Activated naive CD8-positive, alpha-beta T cell treated with anti-CD3 and anti-CD28 coated beads, Interleukin-2, amount 10 ng/mL, durations not matched to agents 7 days and 5 days (primary cell): ENCODE measurements at places on chromosomes 1 and 21. TPM values are rescaled to one million over a fixed set of nuclear protein-coding genes. Genes with fewer than 3 reads are reported as not detected.
A peak's percentile ranks its signal among the peaks of the same experiment; 100 is the strongest.

The KRTAP15-1 gene
- total RNA-seq, result not detected

The LEMD1 gene
- 0.97 TPM for total RNA-seq

The SPATA1 gene
- total RNA-seq, result 3.3 TPM

The AK2 gene
- 201 TPM for total RNA-seq

The SPRR3 gene
- total RNA-seq, result not detected

DNA sequence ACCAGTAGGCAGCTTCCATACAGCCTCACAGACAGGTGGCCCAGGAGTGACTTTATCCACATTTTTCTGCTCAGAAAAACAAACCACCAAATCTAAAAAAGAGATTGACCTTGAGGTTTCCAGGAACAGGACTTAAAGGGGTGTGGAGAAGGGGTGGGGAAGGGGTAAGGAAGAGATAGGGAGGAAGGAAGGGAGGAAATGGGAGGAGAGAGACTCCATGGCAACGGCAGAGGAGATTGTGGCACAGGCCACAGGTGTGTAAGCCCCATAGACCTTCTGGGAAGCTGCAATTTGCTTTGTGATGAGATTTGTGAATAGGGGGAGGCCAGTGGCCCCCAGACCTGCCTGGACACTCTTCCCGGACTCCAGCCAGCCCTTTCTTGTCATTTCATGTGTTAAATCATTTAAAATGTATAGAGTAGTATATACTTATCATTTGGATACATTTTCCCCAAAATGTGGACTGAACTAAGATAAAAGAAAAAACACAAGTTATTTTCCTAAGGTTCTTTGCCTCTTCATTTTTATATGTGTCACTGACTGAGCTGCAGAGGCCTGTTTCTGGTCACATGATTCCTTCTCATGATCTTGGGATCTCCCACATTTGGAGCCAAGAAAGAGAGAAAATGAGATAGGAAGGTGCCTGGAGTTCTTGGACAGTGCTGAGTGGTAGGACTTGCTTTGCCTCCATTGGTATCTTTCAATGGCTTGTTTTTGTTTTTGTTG lies 55.5 kb downstream of the CLIC6 start:
- peaks cover 22% of the 10 kb centered on the region for H3K27me3 ChIP-seq
- H3K36me3 ChIP-seq, result no peaks in the 10 kb centered on the region
- H3K4me1 ChIP-seq, result peaks cover 13% of the 10 kb centered on the region

DNA sequence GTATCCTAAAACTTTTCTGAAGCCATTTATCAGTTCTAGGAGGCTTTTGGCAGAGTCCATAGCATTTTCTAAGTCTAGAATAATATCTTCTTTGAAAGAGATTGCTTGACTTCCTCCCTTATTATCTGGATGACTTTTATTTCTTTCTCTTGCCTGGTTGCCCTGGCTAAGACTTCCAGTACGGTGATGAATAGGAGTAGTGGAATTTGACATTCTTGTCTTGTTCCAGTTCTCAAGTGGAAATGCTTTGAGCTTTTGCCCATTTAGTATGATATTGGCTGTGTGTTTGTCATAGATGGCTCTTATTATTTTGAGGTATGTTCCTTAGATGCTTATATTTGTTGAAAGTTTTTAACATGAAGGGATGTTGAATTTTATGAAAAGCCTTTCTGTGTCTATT lies 1647.9 kb downstream of the PLA2G4A start:
- H3K4me3 ChIP-seq, result no peak overlapping the region
- H3K36me3 ChIP-seq, result no peaks in the 10 kb centered on the region
- no peaks in the 10 kb centered on the region for H3K27me3 ChIP-seq
- DNase-seq, result no peak
- no peak overlapping the region for H3K27ac ChIP-seq
- no peaks in the 10 kb centered on the region for H3K4me1 ChIP-seq

DNA sequence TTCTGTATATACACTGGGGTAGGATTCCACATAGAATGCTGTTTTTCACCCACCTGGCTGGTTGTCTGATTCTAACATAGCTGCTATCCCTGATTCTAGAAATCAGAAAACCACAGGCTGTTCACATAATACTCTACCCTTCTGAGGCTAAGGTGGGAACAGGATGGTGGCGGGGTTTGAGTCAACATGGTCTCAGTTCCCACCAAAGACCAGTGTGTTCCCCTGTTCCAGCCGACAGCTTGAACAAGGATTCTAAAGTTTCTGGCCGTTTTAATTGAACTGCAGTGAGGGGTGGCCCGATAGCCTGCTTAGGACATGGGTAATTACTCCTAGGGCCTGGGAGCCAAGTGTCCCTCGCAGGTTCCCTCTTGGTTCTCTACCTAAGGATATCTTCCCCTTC lies 38.4 kb downstream of the PEX14 start:
- H3K27ac ChIP-seq, result peak overlapping the region; percentile 71
- no peaks in the 10 kb centered on the region for H3K27me3 ChIP-seq
- peaks cover 58% of the 10 kb centered on the region for H3K4me1 ChIP-seq
- DNase-seq, result no peak
- peak overlapping the region; percentile 50 for H3K4me3 ChIP-seq

GRCh38 chr1:186078245-186078644 lies 296.8 kb downstream of the TPR start:
- H3K27ac ChIP-seq, result no peak overlapping the region
- DNase-seq, result no peak
- H3K36me3 ChIP-seq, result no peaks in the 10 kb centered on the region
- no peak overlapping the region for H3K4me3 ChIP-seq
- H3K27me3 ChIP-seq, result no peaks in the 10 kb centered on the region

DNA sequence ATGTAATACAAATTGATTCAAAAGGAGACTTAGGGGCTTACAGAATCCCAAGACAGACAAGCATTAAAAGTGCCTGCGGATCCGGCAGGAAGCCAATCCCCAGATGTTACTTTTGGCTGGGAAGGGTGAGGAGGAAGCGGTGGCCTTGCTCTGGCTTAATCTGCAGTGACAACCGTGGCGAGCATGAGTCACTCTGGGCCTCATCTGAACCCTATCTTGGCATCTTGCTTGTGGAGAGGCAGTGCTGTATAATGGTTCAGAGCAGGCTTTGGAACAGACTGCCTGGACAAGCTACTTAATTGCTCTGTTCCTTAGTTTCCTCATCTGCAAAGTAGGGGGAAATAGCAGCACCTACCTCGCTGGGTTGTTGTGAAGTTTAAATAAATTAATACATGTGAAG lies 74.1 kb downstream of the XCL2 start:
- H3K4me3 ChIP-seq, result no peak overlapping the region
- H3K36me3 ChIP-seq, result peaks cover 32% of the 10 kb centered on the region
- no peak for DNase-seq

DNA sequence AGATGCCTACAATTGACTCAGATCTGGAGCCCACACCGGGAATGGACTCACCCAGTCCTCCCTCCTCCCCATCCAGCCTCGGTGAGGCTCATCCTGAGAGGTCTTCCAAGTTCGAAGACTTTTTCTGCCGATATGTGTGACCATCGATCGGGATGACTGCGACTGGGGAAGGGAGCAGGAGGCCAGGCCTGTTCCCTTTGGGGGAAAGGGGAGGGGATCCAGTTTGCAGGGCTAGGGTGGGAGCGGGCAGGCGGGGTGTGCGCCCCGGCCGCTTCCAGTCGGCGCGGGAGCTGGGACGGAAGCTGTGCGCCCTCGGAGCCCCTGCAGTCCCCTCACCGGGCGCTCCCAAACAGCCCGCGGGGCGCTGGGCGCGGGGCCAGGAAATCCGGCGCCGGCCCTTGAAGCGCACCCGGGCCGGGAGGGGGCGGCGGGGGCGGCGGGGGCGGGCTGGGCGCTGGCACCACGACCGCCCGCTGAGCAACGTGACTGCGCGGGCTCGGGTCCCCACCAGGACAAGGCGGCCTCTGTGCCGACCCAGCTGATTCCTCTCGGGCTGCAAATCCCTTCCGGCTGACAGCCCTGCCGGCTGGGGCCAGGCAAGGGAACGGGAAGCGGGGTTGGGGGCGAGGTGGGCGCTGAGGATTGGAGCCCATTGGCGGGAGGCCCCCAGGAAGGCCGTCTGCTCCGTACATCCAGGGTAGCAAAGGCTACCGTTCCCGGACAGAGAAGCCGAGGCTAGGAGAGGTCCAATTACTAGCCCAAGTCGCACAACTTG lies 103.9 kb downstream of the EBNA1BP2 start:
- H3K27ac ChIP-seq, result no peak overlapping the region
- peaks cover 2% of the 10 kb centered on the region for H3K27me3 ChIP-seq
- DNase-seq, result peak; percentile 64
- H3K36me3 ChIP-seq, result no peaks in the 10 kb centered on the region
- peak overlapping the region; percentile 63 for H3K4me3 ChIP-seq

- peak overlapping the region; percentile 89 for H3K27ac ChIP-seq
- H3K27me3 ChIP-seq, result no peaks in the 10 kb centered on the region
- peaks cover 65% of the 10 kb centered on the region for H3K36me3 ChIP-seq
- DNase-seq, result no peak
- H3K4me1 ChIP-seq, result peaks cover 63% of the 10 kb centered on the region
Observed at GRCh38 chr1:151984313-151984956, 9.2 kb downstream of the S100A10 start.

- no peak overlapping the region for H3K27ac ChIP-seq
- no peaks in the 10 kb centered on the region for H3K4me1 ChIP-seq
- DNase-seq, result no peak
- no peaks in the 10 kb centered on the region for H3K27me3 ChIP-seq
- H3K4me3 ChIP-seq, result no peak overlapping the region
Observed at GRCh38 chr1:106879538-106879937, 176.9 kb upstream of the PRMT6 start.

DNA sequence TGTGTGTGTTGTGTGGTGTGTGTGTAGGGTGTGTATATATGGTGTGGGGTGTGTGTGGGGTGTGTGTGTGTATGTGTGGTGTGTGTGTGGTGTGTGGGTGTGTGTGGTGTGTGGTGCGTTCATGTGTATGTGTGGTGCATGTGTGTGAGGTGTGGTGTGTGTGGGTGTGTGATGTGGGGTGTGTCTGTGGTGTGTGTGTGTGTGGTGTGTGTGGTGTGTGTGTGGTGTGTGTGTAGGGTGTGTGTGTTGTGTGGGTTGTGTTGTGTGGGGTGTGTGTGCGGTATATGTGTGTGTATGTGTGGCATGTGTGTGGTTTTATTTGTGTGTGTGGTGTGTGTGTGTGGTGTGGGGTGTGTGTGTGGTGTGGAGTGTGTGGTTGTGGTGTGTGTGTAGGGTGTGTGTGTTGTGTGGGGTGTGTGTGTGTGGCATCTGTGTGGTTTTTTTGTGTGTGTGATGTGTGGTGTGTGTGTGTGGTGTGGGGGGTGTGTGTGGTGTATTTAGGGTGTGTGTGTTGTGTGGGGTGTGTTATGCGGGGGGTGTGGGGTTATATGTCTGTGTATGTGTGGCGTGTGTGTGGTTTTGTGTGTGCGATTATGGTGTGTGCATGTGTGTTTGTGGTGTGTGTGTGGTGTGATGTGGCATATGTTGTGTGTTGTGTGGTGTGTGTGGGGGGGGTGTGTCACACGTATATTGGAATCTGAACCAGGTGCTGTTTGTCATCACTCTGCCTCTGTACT lies 17.1 kb upstream of the ZBTB21 start:
- DNase-seq, result no peak
- no peak overlapping the region for H3K27ac ChIP-seq
- H3K4me1 ChIP-seq, result no peaks in the 10 kb centered on the region

DNA sequence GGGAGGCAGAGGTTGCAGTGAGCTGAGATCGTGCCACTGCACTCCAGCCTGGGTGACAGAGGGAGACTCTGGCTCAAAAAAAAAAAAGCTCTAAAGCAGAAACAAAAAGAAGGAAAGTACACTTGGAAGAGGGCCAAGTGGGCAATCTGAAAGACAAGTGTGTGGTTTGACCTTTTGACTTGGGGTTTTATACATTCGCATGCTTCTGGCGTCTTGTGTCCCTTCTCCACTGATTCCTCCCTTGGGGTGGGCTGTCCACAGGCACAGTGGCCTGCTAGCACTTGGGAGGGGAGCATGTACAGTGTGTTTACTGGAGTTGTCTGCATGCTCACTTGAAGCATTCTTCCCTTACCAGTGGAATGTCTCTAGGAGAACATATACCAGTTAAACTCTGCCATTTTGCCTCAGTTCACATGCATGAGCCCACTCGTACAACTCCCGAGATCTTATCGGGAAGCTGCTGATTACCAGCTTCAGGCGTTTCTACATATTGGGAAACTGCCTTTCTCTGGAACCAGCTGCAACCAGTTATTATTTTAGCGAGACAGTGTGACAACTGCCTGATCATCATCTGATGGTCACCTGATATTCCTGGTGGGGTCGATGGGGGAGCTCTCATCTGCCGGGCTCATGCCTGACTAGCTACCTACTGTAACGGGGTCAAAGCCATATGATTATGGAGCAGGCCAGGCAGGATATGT lies 113.5 kb upstream of the ZNF678 start:
- no peak for DNase-seq
- H3K27ac ChIP-seq, result no peak overlapping the region
- no peak overlapping the region for H3K4me3 ChIP-seq
- peaks cover 10% of the 10 kb centered on the region for H3K27me3 ChIP-seq
- H3K4me1 ChIP-seq, result peaks cover 2% of the 10 kb centered on the region

- H3K4me1 ChIP-seq, result no peaks in the 10 kb centered on the region
- H3K27ac ChIP-seq, result no peak overlapping the region
- H3K27me3 ChIP-seq, result no peaks in the 10 kb centered on the region
- no peaks in the 10 kb centered on the region for H3K36me3 ChIP-seq
- DNase-seq, result no peak
Observed at GRCh38 chr1:53535846-53536245, 76.6 kb downstream of the DMRTB1 start.

DNA sequence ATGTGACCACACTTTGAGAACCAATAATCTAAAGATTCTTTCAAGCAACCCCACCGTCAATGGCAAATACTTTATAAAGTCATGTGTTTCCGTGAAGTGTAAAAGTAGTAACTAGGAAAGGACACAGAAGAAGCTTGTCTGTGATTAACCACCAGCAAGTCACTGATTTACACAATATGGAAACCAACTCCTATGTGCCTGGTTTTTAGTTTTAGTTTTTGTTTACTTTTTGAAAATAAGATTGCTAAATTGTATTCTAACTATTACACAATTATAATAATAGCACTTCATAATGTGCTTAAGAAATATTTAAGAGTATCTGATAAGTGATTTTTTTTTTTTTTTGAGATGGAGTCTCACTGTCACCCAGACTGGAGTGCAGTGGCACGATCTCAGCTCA lies 13.0 kb downstream of the FMO2 start:
- no peak overlapping the region for H3K27ac ChIP-seq
- H3K4me1 ChIP-seq, result no peaks in the 10 kb centered on the region
- no peak overlapping the region for H3K4me3 ChIP-seq
- peaks cover 6% of the 10 kb centered on the region for H3K27me3 ChIP-seq
- DNase-seq, result no peak

GRCh38 chr21:35274090-35274489 lies 225.0 kb upstream of the RUNX1 start:
- no peak for DNase-seq
- no peaks in the 10 kb centered on the region for H3K36me3 ChIP-seq
- no peak overlapping the region for H3K4me3 ChIP-seq

- H3K4me1 ChIP-seq, result no peaks in the 10 kb centered on the region
- peaks cover 6% of the 10 kb centered on the region for H3K27me3 ChIP-seq
- no peak for DNase-seq
- H3K4me3 ChIP-seq, result no peak overlapping the region
- H3K27ac ChIP-seq, result no peak overlapping the region
- no peaks in the 10 kb centered on the region for H3K36me3 ChIP-seq
Observed at GRCh38 chr1:75980972-75981897, 49.0 kb upstream of the ASB17 start.
